A673 (cell line): ENCODE measurements at places on chromosomes 1 and 21. TPM values are rescaled to one million over a fixed set of nuclear protein-coding genes. Genes with fewer than 3 reads are reported as not detected.

SERPINC1 gene
- not detected in 2 replicates for total RNA-seq

DNA sequence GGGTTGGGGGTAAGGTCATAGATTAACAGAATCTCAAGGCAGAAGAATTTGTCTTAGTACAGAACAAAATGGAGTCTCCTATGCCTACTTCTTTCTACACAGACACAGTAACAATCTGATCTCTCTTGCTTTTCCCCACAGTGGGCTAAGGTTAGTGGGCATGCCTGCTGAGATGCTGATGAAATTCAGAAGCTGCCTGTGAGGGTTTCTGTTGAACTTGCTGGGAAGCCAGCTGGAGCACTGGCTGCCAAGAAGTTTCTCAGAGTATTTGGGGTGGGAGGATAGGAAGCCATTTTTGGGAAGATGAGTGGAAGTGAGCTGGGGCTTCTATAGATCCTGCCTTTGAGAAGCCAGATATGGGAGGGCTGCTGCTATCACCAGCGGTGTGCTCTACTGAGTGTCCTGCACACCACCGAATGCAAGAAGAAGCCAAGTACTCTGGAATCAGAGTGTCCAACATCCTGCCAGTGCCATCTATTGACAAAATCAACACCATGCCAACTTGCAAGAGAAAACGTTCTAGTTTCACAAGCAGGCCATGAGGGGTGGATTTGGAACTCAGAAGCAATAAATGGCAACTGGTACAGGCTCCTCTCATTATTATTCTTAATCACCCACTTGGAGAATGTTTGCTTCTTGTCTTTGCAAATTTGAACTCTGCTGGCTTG, 102.7 kb downstream of the PTPRU start:
- DNase-seq, result no peak
- H3K27ac ChIP-seq, result no peak overlapping the region
- no peaks in the 10 kb centered on the region for H3K36me3 ChIP-seq
- H3K4me3 ChIP-seq, result no peak overlapping the region
- H3K4me1 ChIP-seq, result no peaks in the 10 kb centered on the region

DNA sequence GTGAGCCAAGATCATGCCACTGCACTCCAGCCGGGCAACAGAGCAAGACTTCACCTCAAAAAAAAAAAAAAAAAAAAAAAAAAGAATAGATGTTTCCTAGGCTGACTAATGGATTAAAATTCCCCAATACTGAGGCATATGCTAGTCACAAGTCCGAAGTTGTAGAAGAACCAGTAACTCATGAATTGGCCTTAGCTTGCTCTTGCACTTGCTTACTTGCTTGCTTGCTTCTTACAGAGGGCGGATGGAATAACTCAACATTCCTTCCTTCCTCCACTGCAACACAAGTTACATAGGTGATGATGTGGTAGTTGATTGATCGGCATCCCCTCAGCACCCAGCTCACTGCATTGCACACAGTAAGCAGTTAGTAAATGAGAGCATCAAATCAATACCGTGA, 2.8 kb upstream of the TARS2 start:
- DNase-seq, result no peak
- H3K27me3 ChIP-seq, result no peaks in the 10 kb centered on the region
- no peaks in the 10 kb centered on the region for H3K36me3 ChIP-seq
- no peak overlapping the region for H3K27ac ChIP-seq

- H3K27me3 ChIP-seq, result no peaks in the 10 kb centered on the region
- no peak for DNase-seq
- no peaks in the 10 kb centered on the region for H3K36me3 ChIP-seq
- peaks cover 20% of the 10 kb centered on the region for H3K4me1 ChIP-seq
- no peak overlapping the region for H3K27ac ChIP-seq
Observed at GRCh38 chr1:24970399-24970753, 40.3 kb upstream of the RUNX3 start.

JAM2 gene
- total RNA-seq, result 1.7 and 5.2 TPM in 2 replicates
